GM03348 (cell line): ENCODE measurements at places on chromosomes 2 and 18.

- no peak for DNase-seq
These were observed 196.1 kb downstream of the ANAPC1 start for GRCh38 chr2:111687911-111688310.

DNA sequence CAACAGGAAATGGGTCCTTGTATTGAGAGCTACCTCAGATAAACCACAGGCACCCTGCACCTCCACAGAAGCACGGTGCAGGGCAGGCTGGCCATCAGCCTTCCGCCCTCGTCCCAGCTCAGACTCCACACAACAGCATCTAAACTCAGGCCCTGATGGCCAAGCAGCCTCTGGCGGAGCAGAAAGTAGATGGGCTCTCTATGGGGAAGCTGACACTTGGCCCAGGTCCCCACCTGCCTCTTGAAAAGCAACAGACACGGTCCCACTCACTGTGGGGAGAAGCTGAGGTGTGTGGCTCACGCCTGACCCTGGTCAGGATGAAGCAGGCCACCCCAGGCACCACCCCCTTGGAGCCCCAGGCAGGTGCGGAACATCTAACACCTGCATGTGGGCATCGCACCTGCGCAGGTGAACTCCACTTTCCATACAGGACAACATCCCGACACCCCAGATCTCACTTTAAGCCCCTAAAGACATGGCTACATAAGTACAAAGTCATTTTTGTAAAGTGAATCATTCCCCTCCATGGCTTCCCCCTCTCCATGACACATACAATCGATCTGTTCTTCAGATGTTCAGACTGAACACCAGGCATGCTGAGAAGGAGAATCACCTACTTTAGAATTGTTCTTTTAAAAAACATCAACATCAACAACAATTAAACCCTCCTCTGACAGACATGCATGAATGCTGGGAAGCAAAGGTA, 208.4 kb downstream of the ZBTB7C start:
- DNase-seq, result no peak

GRCh38 chr2:172065111-172065510, 20.2 kb upstream of the DLX1 start:
- DNase-seq, result no peak

GRCh38 chr2:29688429-29688828, 233.0 kb downstream of the ALK start:
- no peak for DNase-seq

GRCh38 chr2:16322308-16323125, 343.1 kb downstream of the CYRIA start:
- no peak for DNase-seq

- DNase-seq, result no peak
These were observed 18.7 kb downstream of the ITPRID2 start for GRCh38 chr2:181910028-181910831.

- DNase-seq, result no peak
These were observed 27.7 kb downstream of the SERPINB8 start for GRCh38 chr18:63997606-63998005.

DNA sequence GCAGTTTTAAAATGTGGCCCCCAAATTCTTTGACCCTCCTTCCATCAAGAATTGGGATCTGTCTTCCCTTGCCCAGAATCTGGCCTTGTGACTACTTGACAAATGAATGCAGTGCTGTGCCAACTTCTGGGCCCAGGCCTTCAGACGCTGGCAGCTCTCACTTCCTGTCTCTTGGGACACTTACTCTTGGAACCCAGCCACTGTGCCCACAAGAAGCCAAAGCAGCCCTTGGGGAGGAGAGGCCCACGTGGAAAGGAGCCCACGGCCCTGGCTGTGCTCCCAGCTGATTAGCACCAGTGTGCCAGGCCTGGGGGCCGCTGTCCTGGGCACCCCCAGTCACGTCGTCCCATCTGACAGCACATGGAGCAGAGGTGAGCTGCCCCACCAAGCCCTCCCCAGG, 56.6 kb downstream of the RPL37A start:
- peak; percentile 59 for DNase-seq

- no peak for DNase-seq
These were observed 495.2 kb upstream of the MEIS1 start for GRCh38 chr2:65939687-65940086.

DNA sequence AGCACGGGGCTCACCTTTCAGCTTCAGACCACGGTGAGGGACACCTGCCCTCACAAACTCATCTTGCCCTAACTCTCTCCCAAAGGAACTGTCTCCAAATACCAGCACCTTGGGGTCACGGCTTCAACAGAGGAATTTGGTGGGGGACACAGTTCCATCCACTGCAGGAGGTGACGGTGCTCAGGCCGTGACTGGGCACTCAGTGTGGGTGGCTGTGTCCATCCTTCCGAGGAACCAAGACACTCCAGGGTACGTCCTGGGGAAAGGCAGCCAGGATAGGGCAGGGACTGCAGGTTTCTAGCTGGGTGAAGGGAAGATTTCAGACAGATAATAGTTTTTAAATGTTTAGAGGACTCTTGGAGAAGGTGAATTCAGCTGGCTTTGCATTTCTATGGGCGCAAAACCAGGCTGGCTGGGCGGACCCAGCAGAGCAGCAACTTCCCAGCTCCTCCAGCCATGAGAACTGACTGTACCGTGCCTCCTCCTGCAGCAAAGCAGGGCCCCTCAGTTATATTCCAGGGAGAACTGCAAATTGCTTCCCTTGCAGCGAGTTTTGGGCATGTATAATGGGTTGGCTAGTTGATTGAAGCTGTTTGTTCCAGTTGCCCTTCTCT, 23.9 kb upstream of the ALLC start:
- no peak for DNase-seq

GRCh38 chr18:61129001-61129400, 204.2 kb upstream of the CDH20 start:
- no peak for DNase-seq

- DNase-seq, result no peak
These were observed 714.0 kb downstream of the EPHA4 start for GRCh38 chr2:220858101-220858500.

DNA sequence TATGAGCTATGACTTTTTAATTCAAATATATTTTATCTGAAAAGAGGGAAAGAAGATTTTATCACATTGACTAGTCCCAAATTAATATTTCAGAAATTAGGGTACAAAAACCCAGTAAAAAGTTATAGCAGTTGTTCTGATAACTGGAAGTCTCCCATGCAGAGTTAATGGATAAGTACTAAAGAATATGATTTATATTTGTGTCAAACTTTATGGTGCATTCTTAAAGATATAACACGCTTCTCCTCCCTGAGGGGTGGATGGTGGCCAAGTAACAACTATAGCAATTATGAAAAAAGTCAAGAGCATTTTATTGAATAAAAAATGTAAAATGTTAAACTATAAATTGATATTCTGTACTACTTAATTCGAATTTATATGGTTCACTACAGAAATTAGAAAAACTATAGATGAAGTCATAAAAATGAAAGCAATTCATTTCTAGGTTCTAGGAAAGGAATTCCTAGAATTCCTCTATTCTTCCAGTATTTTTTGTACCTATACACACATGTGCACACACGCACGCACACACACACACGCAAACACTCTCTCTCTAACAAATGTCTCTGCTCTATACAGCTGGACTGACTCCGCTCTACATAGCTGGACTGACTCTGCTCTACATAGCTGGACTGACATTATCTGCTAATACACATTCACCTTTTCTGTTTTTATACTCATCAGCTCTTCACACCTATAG, 111.3 kb downstream of the PRELID3A start:
- DNase-seq, result no peak

DNA sequence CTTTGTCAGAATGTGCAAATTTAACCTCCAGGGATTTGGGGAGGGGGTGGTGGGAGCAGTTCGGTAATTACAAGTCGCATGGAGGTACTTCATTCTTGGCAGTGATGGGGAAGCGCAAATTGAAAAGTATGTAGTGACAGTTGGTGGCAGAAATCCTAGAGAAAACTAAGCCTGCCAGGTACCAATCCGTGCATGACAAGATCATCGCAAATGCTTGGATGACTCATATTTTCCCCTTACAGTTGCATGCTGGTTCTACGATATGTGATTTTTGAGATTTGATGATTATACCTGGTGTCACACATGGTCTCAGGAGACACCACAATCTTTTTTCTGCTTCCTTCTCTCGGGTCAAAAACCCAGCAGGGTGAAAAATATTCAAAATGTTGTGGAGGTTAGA, 479.7 kb upstream of the ID2 start:
- no peak for DNase-seq

DNA sequence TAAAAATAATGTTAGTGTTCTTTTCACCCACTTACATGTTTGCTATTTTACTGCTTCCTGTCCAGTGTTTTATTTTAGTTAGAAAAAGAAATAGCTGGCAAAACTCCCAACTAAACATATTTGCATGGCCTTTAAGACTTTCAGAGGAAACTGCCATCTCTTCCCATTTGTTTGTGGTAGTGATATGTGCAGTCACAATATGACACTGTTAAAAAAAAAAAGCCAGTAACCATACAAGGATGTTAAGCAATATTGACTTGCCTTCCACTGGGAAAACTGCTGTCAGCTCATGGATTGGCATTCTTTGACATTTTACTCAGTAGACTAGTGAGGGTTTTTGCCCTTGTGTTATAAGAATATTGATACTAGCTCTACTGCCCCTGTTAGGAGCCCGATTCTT, 29.1 kb downstream of the XIRP2 start:
- DNase-seq, result no peak

DNA sequence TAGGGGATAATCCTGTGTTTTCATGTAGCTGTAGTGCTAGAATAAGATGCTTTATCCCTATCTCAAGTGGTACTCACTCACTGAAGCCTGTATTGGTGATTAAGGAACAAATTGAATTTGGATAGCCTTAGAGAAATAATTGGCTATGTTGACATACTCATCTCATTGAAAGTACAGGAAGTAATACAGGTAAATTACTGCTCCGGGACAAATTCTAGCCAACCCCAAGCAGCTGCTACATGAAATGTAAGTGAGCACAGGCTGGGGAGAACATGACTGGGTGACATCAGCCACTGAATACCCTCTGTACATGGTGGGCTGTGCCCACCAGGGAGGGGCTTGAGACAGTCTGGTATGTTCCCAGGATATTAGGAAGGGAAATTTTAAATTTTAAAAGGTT, 188.4 kb upstream of the RASGRP3 start:
- no peak for DNase-seq

- DNase-seq, result peak; percentile 51
These were observed 81.3 kb downstream of the KCNF1 start for GRCh38 chr2:10993001-10993481.

DNA sequence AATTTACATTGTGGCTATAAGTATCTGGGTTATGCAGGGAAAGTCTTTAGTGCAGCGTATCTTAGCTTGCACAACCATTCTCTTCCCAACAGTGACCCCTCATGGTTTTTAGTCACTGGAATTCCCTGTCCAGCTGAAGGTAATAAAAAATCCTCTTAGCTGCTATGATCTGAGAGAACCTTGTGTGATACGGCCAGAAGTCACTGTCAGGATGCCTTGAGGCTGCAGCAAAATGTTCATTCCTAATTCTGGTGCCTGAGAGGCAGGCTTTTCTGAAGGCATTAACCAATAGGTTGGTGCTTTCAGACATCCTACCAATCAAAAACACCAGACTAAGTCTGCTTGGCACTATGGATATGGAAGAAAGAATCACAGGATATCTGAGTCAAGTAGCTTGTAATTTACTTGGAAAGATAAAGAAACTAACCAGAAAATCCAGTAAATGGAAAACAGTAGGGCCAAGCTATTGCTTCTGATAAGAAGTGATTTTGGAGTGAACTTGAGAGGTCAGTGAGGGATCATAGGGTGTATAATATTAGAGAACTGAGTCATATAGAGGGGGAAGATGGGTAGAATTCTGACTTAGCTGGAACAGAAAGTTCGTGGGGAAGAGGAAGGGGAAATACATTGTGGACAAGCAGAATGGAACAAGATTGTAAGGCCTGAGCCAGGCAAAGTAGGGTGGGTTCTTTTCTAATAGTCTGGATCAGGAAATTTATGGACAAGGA, 89.0 kb upstream of the SLC14A2 start:
- DNase-seq, result no peak

DNA sequence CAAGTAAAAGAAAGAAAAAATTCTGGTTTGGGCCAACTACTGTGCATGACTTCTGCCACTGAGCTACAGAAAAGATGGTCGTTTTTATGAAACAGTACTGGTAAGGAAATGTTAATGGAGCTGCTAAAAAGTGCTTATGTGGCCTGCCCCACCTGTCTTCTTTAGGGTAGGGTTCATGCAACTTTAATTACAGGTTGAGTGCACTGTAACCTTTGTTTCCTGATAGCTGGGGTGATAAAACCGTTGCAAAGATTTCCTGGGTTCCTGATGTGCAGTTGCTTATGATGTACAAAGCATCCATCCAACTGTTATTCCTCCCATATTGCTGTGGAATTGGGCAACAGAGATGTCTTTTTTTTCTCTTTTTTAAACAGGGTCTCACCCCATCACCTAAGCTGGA, 34.3 kb upstream of the PUM2 start:
- no peak for DNase-seq

DNA sequence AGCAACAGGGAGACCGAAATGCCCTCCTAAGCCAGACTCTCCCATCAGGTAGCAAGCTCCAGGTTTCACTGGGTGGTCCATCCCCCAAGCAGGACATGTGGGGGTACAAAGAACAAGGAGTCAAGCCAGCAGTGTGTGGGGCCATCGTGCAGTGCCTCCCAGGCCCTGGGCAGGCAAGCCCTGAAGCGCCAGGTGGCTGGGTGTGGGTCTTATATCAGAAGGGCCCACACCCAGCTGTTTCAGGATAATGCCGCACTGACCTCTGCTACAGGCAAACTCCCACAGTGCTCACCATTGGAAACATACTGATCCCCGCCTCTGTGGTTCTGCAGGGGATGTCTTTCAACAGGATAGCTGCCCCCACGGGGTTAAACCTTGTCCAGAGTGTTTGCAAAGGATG, 174.2 kb upstream of the SMAD2 start:
- DNase-seq, result no peak

- no peak for DNase-seq
These were observed 1127.5 kb upstream of the CELF4 start for GRCh38 chr18:38693104-38693503.

DNA sequence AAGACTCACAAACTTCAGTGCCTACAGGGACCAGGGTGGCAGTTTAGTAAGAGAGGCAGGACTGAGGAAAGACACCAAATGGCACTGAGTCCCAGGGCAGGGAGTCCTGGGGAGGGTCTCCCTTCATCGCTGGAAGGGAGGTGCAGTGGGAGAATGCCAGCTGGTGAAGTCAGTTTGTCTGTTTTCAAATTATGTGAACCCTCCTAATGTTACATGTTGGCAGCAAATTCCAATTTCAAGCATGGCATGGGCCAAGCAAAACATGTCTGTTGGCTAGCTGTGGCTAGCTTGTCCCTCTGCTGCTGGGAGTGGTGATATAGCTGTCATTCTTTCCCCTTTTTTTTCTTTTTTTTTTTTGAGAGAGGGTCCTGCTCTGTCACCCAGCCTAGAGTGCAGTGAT, 55.9 kb upstream of the HAAO start:
- DNase-seq, result no peak

DNA sequence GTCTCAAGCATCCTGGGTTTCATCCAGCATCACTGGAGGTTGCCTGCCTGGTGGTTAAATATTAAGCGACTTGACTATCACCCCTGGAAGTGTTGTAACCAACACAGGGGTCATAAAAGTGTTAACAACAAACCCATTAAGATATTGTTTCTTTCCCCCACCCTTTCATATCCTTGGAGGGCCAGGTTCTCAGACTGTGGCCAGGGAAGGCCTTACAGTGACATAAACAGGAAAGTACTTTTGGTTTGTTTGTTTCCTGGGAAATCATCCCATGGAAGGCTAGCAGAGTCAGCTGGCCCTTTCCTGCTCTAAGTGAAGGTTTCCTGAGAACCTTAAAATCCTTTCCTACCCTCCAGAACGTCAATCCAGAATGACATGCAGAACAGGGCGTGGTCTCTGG, 160.9 kb downstream of the CLIP4 start:
- no peak for DNase-seq

- no peak for DNase-seq
These were observed 405.1 kb downstream of the GPD2 start for GRCh38 chr2:156841321-156841720.
